ENCODE measurements at places on chromosomes 7 and 10. TPM values are rescaled to one million over a fixed set of nuclear protein-coding genes. Genes with fewer than 3 reads are reported as not detected.

DNA sequence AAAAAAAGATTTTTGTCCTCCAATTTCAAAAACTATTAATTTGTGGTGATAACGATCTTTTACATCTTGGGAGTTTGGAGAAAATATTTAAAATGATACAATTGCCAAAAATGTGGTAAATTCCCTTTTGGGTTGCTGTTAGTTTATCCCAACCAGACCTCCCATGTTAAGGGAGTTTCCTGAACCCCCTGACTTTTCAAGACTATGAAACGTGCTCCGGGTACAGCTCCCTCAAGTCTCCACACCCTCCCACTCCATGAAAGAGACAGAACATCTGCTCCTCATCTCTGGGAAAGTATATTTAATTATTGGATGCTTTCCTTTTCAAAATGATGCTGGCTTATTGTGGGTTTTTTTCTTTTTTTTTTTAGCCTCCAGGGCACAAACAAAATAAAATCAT is 534.6 kb upstream of the NRP1 start:
- no peak overlapping the region for H3K27ac ChIP-seq
- no peak overlapping the region for H3K4me3 ChIP-seq
- DNase-seq = no peak
- peaks cover 8% of the 10 kb centered on the region for H3K27me3 ChIP-seq

GRCh38 chr7:102415685-102416225 is 17.6 kb upstream of the ORAI2 start:
- H3K4me3 ChIP-seq = peak overlapping the region; percentile 52
- peak; percentile 88 for DNase-seq
- peaks cover 48% of the 10 kb centered on the region for H3K4me1 ChIP-seq

DNA sequence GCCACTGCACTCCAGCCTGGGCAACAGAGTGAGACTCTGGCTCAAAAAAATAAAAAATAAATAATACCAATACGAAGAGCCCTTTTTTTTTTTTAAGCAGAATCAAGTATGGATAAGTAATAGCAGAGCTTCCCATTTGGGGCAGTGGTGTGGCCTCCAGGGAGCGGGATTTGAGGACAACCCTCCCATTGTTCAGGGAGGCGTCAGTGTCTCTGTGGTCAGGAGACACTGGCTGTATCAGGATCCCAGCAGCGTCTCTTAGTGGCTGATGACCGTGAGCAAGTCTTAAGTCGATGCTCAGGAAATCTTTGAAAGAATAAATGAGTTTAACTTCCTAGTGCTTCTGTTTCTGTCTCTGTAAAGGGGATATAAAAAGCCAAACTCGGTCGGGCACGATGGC is 25.2 kb upstream of the SH2B2 start:
- no peaks in the 10 kb centered on the region for H3K4me1 ChIP-seq
- H3K27ac ChIP-seq = no peak overlapping the region
- no peaks in the 10 kb centered on the region for H3K27me3 ChIP-seq
- no peak for DNase-seq

The MKX gene
- 1.1 TPM for total RNA-seq
